ENCODE measurements at places on chromosomes 7 and 10.

DNA sequence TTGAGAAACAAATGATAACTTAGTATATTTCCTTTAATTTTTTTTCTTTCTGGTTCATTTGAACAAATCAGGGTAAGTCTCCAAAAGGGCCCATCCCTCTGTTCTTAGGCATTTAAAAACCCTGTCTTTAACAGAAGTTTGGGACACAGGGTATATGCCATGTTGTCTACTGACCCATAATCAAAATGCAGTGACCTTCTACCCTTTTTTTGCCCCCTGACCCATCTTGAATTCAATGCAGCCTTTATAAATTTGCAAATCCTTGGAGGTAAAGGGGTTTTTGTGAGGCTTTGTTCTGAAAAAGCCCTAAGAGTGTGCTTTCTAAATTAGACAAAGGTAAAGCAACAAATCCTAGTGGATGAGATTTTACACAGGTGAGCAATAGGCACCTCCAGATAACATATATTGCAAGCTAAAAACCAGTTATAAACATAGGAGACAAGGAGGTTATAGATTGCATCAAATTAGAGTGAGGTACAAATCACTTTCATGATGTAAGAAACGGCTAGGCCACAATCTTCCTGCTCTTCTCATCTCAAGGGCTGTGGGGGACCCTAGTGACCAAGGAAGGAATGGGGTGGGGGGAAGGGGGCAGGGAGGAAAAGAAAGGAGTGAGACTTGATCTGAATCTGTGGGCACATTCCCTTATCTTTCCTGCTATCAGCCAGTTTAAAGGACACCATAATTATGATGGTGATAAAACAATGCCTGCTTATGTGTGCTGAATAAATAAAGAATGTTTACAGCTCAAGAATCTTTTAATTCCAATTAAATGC lies 2.7 kb downstream of the SKIDA1 start:
- DNase-seq, result no peak

DNA sequence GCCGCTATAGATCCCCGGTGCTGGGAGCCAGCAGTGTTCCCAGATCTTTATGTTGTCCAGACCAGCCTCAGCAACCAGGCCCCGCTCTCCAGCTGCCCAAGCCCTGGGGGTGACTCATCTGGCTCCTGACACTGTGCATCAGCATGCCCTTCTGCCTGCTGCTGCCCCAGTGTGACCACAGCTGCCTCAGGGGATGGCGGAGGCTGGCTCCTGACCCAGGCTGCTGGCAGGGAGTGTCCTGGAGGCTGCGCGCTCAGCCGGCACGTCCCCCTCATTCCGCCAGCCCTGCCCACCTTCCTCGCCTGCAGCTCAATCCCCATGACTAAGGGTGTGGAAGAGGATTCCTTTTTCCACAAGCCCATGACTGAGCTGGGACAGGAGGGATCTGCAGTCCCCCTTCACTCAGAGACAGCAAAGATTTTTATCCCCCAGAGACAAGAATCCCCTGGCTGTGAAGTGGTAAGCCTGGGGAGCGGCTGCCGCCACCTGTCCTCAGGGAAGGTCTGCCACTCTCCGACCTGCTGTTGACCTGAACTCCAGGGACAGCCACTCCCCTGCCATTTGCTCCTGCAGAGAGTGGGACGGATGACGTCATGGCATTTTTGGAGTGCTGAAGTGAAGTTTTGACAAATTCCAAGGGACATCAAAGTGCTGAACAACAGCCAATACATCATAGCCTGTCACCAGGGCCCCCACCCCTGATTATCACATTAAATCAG lies 182.8 kb upstream of the BMPER start:
- DNase-seq, result no peak

- DNase-seq, result no peak
Measured at GRCh38 chr10:117450940-117451339, 75.7 kb upstream of the PDZD8 start.

DNA sequence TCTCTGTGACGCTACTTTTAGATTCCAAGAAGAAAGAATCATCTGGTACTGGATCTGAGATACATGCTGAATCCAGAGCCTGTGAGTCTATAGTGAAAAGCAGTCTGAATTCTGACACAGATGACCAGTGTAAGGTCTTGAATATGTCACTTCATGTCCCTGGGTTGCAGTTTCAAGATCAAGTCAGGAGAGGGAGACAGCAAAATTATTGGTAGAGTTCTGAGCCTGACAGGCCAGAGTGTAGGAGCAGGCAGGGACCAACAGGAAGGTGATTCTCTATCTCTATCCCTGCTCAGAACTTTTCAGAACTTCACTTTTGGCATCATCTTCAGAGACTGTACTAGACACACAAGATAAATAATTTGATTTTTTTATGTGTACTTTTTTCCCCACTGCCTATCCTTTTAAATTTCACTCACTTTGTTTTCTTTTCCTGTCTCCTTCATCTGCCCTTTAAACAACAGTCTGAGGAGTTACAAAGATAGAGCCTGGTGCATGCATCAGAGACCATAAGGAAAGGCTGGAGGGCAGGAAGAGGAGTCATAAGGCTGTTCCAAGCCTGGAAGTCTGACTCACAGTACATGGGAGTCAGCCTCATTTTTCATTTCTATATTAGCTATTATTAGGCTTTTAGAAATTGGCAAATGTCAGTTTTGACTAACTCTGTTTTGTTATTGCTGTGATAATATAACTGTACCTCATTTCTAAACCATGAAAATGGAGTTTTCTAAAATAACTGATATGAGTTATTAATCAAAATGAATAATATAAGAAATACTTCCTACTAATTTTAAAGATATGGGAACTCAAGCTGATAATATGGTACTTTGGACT lies 120.2 kb upstream of the TMEM229A start:
- DNase-seq, result no peak

- DNase-seq, result no peak
Measured at GRCh38 chr7:146728141-146728540, 611.5 kb downstream of the CNTNAP2 start.

DNA sequence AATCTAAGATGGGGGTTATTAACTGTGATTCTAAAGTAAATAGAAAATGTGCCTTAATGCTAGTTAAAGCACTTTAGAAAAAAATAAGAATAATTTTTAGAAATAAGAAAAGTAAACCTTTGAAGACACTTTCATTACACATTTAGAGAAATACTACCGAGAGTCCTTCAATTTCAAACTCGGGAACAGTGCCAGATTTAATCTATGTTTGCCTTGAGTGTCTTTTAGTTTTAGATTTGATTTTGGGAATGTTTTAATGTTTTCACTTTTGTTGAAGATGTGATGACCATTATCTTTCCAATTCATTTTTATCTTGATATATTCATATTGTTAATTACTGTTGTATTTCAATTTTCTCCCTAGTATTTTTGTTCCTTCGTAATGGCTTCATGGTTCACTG lies 592.7 kb upstream of the MGMT start:
- no peak for DNase-seq

DNA sequence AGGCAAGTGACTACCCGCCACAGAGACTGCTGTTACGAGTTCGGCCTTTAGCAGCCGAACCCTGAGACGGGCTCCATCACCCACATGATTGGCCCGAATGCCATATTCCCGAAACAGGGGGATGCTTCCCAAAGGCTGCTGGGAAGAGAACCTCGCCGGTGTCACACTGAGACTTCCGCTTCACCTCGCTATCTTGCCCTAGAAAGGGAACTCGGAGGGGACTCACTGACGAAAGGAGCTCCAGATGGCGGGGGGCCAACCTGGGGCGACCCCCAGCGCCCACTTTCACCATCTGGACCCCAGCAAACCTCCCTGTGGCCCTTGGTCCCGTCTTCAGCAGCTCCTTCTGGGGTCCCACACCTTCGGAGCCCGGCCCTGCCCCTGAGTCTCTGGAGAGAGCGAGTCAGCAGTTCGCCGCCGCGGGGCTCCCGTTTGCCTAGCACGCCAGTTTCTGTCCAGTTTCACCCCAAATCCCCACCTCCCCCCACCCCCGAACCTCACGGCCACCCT lies 529 bp downstream of the HPS1 start:
- DNase-seq, result no peak

GRCh38 chr7:107206706-107207105 lies 37.9 kb downstream of the HBP1 start:
- no peak for DNase-seq

DNA sequence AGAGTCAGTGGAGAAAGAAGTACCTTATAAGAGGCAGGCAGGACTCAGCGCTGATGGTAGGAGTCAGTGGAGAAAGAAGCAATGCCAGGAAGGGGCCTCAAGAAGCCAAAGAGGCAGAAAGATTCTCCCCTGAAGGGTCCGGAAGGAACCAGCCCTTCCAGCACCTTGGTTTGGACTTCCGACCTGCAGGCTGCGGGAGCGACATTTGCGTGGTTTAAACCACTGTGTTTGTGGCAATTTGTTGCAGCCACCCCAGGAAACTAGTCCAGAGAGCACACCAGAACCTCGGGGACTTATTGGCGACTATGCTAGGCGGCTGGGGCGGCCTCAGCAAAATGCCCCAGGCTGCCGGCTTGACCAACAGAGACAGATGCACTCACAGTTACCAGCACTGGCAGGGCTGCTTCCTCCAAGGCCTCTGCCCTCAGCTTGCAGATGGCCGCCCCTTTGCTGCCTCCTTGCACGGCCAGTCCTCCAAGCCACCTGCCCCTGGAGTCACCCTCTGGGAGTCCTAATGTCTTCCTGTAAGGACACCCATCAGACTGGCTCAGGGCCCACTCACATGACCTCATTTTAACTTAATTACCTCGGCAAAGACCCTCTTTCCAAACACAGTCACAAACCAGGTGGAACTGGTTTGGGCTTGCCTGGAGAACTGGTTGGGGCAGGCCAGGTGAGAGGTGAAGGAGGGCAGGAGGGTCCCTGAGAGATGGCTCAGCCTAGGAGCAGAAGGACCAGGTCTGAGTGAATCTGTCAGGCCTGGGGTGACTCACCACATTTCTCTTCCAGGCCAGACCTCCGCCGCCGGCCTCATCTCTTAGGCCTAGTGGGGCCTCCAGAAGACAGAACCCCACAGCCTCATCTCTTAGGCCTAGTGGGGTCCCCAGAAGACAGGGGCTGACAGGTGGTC lies 26.1 kb downstream of the CALML3 start:
- DNase-seq, result no peak

- no peak for DNase-seq
Measured at GRCh38 chr7:2478399-2478785, 2.2 kb upstream of the GRIFIN start.

- no peak for DNase-seq
Measured at GRCh38 chr10:111116762-111117445, 40.1 kb downstream of the ADRA2A start.

DNA sequence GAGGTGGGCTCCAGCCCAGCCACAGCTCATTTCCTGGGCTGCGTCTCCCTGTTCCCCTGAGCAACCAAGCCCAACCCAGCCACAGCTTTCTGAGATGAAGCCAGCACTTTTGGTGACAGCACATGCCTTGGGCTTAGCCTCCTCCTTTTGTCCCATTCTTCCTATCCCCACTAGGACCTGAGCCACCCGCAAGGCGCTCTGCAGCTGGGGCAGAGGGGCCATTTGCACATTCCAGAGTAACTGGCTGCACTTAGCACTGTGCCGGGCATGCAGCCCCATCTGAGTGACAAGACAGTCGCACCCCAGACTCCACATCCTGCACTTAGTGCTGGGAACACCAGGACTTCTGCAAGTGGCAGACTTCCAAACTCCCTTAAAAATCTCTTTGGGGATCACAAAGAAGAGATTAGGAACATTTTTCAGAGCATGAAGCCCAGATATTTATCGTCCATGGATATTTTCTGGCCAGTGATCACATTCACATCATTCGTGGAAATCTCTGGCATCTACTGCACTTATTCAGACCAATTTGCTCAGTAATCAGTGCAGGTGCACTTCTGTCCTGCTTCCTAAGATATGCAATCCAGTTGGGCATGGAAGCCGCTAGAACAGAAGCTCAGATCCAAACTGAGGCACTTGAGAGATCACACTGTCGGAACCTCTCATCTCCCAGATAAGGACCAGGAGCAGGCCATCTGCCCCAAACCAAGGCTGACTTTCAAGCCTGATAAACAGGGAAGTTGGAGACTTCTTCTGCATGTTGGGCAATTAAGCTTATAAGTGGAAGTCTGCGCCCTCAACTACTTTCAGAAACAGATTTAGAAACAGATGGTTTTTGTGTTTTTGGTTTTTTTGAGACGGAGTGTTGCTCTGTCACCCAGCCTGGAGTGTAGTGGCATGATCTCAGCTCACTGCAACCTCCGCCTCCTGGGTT lies 26.4 kb downstream of the CHST15 start:
- DNase-seq, result no peak

DNA sequence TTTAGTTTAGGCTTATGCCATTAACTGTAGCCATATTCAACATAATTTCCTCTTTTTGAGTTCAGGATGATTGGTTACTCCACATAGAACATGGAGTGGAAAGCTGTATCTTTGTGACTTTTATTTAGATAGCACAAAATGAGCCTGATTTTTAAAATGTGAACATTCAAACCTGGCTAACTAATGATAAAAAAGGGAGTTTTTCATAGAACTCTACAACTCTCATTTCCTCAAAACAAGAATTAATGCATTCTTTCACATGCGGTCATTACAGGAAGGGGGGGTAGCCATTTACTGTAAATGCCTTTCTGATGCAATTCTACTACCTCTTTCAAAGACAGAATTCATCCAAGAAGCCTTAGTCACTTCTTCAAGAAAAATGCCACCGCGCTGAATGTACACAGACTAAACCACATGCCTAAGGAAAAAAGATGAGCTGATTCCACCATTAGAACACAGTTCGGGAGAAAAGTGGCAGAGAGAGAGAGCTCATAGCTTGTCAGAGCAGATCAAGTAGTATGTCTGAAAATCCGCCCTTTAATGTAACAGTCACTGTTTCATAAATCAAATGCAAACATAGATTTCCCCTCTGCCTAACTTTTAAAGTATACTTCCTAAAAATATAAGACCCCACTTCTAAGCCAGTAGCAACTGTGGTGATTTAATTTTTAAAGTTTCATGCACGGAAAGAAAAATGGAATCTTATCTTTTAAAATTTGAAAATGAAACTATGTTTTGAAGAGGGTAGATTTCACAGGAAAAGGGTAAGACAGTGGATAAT lies 226.4 kb upstream of the KLF14 start:
- no peak for DNase-seq

GRCh38 chr7:16755397-16755796 lies 1.8 kb downstream of the TSPAN13 start:
- DNase-seq, result no peak

GRCh38 chr10:10533437-10533836 lies 484.2 kb upstream of the CELF2 start:
- no peak for DNase-seq

- DNase-seq, result no peak
Measured at GRCh38 chr7:8581842-8582241, 148.4 kb downstream of the NXPH1 start.

DNA sequence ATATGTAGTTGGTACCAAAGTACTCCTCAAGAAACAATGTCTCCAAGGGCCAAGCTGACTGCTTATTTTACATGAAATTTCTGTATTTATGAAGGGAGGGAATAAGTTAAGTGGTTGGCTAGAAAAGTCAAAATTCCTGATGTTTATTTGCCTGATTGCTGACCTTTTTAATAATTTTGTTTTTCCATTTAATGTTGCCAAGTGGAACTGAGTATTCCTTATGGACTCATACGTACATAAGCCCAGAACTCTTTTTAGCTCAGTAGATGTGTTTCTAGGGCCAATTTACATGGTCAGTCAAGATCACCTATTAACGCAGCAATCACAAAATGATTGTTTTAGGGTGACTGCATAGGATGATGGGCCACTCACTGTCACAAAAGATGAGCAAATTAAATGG lies 78.3 kb upstream of the FZD8 start:
- DNase-seq, result no peak

- no peak for DNase-seq
Measured at GRCh38 chr7:132430861-132431822, 145.1 kb downstream of the PLXNA4 start.

Data from left renal pelvis (tissue), 4 donors.